ENCODE measurements at places on chromosomes 2 and 18.

DNA sequence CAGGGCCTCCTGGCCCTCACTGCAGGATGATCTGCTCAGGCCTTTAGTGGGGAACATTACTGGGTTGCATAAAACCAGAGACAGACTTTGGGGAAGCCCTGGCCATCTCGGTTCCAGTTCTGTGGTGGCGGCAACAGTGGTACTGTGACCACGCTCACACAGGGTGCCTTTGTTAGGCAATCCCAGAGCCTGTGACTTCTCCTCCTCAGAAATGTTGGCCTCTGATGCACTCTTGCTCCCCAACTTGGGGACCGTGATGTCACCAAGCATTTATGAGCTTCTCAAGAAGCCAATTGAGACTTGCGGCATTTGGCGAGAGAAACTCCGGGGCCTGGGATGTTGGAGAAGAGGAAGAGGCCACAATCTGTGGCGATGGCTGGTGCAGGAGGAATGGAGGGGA, 80.9 kb upstream of the PKDCC start:
- no peak for DNase-seq

GRCh38 chr2:68900496-68901198, 29.4 kb upstream of the BMP10 start:
- DNase-seq: no peak

DNA sequence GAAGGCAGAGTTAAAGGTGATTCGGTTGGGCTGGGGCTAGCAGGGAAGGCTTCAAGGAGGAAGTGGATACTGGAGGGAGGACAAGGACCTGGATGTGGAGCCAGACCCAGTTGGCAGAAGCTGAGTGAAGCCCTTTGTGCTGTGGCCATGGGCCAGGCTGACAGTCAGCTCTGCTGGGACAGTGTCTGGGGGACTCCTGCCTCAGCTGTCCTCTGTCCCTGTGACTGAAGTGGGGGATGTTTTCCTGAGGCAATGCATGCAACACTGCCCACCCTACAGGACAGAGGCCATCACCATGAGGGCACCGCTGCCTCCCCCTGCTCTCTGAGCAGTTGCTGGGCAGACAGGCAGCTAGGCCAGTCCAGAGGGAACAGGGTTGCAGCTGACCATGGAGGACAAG, 40.0 kb downstream of the ST8SIA5 start:
- no peak for DNase-seq

GRCh38 chr18:78090584-78090983, 840.9 kb downstream of the GALR1 start:
- no peak for DNase-seq

DNA sequence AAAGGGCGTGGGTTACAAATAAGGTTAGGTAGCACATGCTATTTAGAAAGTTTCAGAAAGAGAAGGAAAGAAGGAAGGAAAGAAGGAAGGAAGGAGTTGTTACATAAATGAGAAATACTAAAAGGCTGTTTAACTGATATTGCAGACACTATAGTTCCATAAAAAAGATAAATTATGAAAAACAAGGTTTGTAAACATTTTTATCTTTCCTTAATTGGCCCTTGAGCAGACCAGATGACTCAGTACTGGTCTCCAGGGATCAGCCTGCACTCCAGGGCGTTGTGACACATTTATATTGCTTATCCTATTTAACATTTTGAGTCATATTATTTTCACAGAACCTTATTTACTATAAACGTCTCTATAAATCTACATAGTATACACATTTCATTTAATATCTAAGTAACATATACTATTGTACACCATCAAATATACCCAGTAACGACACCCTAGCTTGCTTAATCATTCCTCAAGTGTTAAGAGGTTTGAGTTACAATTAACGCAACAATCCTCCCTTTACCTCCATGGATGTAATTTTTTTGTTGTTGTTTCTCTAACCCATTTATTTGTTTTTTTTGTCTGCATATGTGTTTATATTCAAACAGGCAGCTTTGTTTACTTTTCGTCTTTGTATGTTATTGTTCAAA, 2.8 kb upstream of the RAB31 start:
- no peak for DNase-seq

DNA sequence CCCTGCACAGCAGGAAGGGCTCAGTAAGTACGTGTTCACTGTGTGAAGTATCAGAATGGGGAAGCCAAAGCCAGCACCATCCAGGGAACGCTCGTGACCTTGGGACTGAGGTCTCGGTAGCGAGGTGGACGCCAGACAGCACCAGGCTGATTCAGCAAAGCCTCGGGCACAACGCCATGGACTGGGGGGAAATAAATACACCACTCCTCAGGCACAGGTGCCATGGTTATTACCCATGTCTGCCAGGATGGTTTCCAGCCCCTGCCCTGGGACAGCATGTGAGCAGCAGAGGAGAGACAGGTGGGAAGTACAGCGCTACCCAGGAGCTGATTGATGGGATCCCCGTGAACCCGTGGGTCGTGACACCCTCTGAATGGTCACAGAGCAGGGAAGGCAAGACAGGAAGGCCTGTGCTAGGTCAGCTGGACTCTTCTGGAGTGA, 53.0 kb downstream of the REEP1 start:
- no peak for DNase-seq

GRCh38 chr2:171485116-171485515, 37.2 kb upstream of the CYBRD1 start:
- no peak for DNase-seq

DNA sequence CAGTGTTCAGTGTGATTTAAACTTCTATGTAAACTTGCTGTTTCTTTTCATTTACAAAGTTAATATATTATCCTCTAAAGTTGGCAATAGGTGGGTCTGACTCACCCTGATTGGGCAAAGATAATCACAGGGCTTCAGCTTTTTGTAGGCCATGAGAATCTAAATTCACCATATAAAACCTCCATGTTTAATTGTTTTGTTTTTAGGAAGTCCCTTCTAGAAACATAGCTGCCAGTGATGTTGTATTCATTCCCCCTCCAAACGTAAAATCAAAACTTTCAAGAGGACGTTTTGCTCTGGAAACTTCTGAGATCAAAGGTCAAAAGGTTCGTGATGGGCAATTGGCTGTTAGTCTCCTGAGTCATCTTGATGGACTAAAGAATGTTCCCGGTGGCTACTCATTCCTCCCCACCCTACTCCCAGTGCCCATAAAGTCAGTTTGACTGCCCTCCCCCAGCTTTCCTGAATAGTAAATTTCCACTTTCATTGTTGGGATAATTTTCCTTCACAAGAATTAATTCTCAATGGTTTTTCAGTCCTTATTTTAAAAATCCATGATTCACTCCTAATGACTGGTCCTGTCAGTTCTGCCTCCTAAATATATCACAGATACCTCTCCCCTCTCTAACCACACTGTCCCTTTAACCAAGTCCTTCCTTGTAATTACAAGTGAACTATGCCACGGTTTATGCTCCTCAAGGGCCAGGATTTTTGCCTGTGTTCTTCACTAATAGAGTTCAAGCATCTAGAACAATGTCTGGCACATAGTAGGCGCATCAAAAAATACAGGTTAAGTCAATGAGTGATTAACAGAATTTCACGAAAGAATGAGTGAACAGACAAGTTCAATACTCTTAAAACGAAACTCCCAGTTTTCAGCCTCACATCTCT, 164.4 kb upstream of the VRK2 start:
- no peak for DNase-seq

DNA sequence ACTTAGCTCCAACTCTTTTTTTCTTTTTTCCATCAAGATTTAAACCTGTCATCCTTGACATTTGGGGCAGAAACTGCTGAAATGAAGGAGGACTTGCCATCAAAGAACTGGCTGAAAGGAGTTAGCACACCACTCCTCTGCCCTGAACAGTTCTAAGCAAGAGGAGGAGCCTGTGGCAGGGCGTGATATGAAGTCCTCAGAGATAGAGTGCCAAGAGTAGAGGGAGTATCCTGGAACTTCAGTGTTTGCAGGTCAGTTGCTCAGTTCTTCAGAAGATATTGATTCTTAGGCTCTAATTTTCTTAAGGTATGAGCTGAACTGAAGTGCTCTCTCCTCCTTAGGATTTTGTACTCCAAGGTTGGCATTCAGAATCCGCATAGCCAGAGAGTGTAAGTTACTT, 15.2 kb downstream of the NABP1 start:
- no peak for DNase-seq

DNA sequence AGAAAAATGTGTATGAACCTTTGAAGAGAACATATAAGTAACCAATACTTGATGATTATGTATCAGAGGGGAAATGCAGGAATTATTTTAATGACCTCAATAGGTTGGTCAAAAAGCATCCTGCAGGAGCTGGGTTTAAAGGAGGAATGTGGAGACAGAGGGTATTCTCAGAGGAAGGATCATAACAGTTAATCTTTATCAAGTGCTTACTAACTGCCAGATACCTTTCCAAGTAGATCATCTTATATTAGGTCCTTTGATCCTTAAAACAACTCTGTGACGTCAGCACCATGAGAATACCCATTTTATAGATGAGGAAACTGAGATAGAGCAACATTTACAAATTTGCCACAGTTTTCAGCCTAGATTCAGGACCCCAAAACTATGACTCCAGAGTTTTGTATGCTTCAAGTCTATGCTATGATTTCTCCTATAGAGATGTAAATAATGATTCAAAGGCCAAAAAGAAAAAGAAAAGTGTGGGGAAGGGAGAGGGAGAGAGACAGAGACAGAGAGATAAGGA, 3.0 kb downstream of the RFTN2 start:
- no peak for DNase-seq

DNA sequence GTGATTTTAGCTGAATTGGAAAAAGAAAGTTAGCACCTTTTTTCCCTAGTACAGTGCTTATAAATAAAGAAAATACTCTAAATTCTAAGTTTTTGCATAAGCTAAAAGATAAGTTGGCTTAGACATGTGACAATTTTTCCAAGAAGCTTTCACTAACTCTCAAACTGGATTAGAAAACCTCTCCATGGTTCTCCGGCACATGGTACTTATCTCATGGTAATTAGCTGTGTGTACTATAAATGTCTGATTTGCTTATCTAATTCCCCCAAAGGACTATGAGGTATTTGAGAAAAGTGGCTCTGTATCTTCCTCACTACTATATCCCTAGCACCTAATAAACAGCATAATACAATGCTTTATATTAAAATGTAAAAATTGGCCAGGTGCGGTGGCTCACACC, 71.1 kb downstream of the ROCK1 start:
- no peak for DNase-seq

All from right renal pelvis (tissue), 4 donors.